ENCODE measurements at places on chromosomes 1 and 21. TPM values are rescaled to one million over a fixed set of nuclear protein-coding genes. Genes with fewer than 3 reads are reported as not detected.
A peak's percentile ranks its signal among the peaks of the same experiment; 100 is the strongest.

DNA sequence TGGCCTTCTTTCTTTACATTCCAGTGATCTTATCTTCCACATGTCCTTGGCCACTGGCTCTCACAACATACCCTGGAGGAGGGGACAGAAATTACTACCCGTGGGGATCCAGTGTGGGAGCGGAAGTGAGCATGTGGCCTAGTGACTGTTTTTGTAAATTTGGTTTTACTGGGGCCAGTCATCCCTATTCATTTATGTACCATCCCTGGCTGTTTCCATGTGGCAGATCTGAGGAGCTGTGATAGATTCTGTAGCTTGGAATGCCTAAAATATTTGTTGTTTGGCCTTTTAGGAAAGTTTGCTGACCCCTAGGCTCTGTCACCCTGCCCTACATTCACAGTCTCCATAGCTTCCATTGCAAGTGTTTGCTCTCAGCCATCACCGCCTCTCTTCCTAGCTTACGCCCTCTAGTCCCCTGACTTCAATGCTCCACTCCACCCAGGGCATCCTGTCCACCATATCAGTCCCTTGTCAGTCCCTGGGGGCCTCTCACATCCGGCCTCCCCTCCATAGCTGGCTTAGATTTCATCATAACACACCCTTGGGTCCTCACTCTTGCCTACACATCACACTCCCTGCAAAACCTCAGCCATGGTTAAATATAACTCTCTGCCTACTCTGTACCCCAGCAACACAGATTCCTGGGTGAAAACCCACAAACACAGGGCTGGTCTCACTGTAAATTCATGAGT is 25.8 kb downstream of the DHCR24 start:
- peak; percentile 55 for DNase-seq
- peak overlapping the region; percentile 49 for H3K27ac ChIP-seq
- H3K36me3 ChIP-seq = peaks cover 64% of the 10 kb centered on the region
- peaks cover 43% of the 10 kb centered on the region for H3K4me1 ChIP-seq
- no peak overlapping the region for H3K4me3 ChIP-seq

DNA sequence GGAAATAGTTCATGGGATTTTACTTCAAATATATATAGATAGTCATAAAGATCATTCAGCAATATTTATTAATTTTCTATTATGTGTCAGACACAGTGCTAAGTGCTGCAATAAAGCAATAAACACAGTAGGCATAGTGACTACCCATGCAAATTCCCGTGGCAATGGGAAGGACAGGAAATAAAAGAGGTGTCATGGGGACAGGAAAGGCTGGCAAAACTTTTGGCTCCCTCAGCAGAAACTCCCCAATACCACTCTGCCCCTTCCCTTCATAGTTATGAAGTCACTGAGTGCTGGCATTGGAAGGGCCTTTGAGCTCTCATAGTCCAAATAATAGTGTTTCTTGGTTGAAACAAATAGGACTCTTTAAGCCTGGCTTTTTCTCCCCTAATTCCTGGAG is 104.4 kb upstream of the DPT start:
- no peaks in the 10 kb centered on the region for H3K27me3 ChIP-seq
- no peaks in the 10 kb centered on the region for H3K4me1 ChIP-seq
- H3K4me3 ChIP-seq = no peak overlapping the region

GRCh38 chr1:214259353-214259977 is 21.5 kb upstream of the SMYD2 start:
- DNase-seq = peak; percentile 37
- H3K27me3 ChIP-seq = no peaks in the 10 kb centered on the region
- H3K36me3 ChIP-seq = no peaks in the 10 kb centered on the region
- no peak overlapping the region for H3K27ac ChIP-seq
- H3K4me1 ChIP-seq = peaks cover 15% of the 10 kb centered on the region

DNA sequence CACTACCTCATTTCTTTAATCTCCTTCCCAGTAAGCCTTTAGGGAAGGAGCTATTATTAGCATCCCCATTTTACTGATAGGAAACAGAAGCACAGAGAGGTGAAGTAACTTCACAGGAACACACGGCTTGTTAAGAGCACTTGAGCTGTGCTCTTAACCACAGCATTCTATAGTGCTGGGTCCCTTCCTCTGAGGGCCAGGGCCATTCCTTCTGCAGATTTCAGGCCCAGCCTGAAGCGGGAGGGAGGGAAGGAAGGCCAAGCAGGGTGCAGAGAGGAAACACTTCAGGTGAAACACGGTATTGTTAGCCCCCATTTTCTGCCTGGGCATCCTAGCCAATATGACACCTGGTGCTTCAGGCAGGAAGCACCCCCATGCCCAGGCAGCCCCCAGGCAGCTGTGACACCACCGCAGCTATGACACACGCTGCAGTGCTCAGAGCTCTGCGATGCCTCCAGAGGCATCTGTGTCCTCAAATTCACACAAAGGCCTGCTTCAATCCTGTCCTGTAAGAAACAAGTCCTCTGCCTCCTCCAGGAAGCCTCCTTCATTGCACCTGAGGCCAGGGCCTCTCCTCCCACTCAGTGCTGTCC is 4.5 kb upstream of the EXTL1 start:
- H3K4me3 ChIP-seq = no peak overlapping the region
- H3K27ac ChIP-seq = no peak overlapping the region
- no peak for DNase-seq
- no peaks in the 10 kb centered on the region for H3K4me1 ChIP-seq

The PRRX1 gene
- total RNA-seq = not detected

GRCh38 chr1:206676499-206676898 is 8.2 kb upstream of the MAPKAPK2 start:
- no peaks in the 10 kb centered on the region for H3K27me3 ChIP-seq
- no peak overlapping the region for H3K4me3 ChIP-seq
- H3K27ac ChIP-seq = no peak overlapping the region
- no peak for DNase-seq
- H3K36me3 ChIP-seq = no peaks in the 10 kb centered on the region
- peaks cover 17% of the 10 kb centered on the region for H3K4me1 ChIP-seq

The CAPZA1 gene
- total RNA-seq = 273 TPM

The MYOM3 gene
- 0.12 TPM for total RNA-seq

DNA sequence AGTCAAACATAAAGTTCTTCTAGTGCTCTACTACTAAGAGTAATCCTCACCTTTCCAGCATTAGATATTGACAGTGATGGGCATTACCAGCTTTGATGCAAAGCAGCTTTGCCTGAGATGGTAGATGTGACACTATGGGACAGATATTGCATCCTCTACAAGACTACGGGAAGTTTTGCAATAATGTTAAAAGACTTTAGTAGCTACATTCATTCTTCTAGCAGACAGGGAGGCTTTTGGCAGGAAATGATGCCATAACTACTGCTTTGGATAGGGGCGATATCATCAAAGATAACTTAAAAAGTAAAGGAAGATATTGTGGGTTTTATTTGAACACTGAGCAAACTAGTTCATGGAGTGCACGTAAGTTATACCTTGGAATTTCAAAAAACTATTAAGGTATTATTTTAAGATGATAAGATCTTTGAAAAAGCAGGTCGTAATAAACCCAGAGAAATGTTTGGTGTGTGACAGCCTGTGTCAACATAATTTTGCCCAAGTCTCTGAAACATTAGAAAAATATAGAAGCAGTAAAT is 368.3 kb upstream of the TMPRSS15 start:
- H3K27me3 ChIP-seq = no peaks in the 10 kb centered on the region
- peaks cover 17% of the 10 kb centered on the region for H3K4me1 ChIP-seq
- DNase-seq = peak; percentile 34
- H3K27ac ChIP-seq = peak overlapping the region; percentile 89
- H3K36me3 ChIP-seq = no peaks in the 10 kb centered on the region

The TMEM63A gene
- total RNA-seq = 59.3 TPM

DNA sequence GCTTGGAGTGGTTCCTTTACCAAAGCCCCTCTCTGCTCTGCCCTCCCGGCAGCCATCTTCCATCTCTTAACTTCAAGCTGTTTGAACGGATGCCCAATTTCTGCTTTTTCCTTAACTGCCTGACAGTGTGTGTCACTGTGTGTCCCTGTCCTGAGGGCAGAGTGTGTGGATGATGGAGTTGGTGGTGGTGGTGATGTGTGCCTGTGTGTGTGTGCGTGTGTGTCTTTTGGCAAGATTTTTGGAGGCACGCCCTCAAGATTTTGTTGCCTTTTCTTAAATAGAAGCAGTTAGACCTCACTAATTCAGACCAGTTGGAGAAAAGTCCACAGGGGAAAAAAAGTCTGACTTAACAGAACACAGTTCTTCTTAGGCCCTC is 30.3 kb downstream of the SERTAD4 start:
- H3K27me3 ChIP-seq = no peaks in the 10 kb centered on the region
- peak overlapping the region; percentile 19 for H3K27ac ChIP-seq
- H3K4me3 ChIP-seq = no peak overlapping the region
- peak; percentile 37 for DNase-seq
- H3K36me3 ChIP-seq = no peaks in the 10 kb centered on the region
- H3K4me1 ChIP-seq = peaks cover 5% of the 10 kb centered on the region

The ADAM30 gene
- not detected for total RNA-seq
